Activated CD8-positive, alpha-beta memory T cell treated with anti-CD3 and anti-CD28 coated beads for 24 hours (primary cell): ENCODE measurements at places on chromosomes 7 and 10.

- no peak for DNase-seq
Observed at GRCh38 chr7:7771452-7771851, 53.0 kb upstream of the RPA3 start.

DNA sequence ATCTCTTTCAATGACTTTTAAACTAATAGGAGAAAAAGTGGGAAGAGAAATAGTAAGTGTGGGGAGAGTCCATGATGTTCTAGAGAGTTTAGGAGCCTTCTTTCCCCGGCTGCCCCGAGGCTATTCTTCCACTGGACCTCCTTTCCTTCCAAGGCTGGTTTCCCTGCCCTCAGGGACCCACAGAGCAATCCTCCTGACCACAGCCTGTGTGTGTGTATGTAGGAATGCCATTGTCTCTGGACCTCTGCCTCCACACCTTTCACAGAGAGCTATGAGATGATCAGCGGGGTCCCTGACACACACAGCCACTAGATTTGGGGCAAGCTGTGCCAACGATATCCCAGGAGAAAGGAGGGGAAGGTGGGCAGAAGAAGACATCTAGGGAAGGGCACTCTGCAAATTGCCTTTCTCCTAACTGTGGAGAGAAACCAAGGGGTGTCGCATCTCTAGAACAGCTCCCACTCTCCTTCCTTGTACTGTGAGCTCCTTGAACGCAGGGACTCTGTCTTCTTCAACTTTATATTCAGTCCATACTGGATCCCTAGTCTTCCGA lies 13.3 kb upstream of the CHCHD3 start:
- no peak for DNase-seq

DNA sequence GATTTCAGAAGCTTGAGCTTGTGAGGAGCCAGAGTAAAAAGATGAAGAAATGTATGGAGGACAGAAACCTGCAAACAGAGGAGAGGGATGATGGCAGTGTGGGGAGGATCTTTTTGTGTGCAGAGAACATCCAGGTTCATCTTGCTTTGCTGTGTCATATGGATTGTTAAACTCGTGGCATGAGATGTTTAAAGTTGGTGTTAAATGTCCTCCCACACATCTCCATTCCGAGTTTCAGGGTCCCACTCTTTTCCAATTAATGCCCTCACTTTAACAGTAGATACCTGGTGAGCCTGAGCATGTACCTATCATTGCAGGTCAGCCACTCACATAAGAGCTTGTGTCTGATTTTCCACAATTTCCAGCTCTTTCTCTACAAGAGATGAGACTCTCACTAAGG lies 147.7 kb downstream of the ST7 start:
- DNase-seq = no peak

DNA sequence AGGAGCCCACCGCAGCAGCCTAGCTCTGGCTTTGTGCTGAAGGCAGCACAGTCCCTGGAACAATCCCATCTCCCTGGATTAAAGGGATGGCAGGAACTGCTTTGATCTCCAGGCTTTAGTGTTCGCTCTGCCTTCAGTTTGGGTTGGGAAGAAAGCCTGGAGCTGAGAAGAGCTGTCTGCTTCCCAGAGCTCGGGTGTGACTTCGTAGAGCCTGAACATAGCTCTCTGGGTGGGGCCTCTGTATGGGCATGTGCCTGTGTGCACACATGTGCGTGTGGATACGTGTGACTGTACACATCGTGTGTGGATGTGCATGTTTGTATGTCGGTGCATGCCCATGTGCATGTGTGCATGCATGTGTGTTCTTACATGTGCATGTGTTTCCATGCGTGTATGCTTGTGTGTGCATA lies 8.7 kb downstream of the ADCY1 start:
- DNase-seq = no peak

GRCh38 chr10:121409466-121410104 lies 188.7 kb downstream of the FGFR2 start:
- DNase-seq = no peak

GRCh38 chr7:5682551-5683279 lies 98.7 kb downstream of the RNF216 start:
- no peak for DNase-seq

DNA sequence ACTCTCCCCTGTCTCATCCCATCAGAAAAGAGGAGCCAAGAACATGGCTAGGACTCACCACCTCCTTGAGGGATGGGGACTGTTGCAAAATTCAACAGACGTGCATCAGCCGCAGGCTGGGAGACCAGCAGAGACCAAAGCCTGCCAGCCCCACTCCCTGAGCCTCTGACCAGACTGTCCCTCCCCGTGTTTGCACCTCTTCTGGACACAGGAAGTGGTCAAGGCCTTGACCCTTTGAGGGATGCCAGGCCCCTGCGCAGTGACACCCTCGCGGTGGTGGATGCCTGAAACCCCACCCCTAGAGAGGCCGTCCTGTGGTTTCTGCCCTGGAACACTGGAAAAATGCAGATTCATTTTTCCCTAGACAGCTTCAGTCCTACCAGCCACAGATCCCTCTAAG lies 128.4 kb upstream of the TCF7L2 start:
- DNase-seq = no peak

- DNase-seq = no peak
Observed at GRCh38 chr7:6172910-6173295, 99.5 kb downstream of the CYTH3 start.

GRCh38 chr10:18583575-18584270 lies 67.7 kb downstream of the NSUN6 start:
- no peak for DNase-seq

- DNase-seq = peak; percentile 32
Observed at GRCh38 chr7:158098125-158099030, 489.2 kb downstream of the PTPRN2 start.

DNA sequence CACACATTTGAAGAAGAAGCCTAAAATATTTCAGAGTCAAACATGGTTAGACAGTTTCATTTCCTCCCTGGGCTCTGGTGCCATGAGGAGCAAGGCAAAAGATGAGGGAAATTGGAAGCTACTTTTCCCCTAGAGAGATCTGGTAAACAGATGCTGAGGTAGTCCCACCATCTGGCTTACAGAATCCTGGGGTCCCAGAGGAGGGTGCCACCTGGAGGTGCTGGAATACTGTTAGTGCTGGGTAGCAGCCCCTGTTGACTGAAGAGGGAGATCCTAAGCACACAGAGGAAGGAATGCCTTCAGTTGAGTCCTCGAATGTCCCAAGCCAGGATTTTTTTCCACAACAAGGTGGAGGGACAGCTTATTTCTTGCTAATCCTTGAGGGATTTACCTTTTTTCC lies 160.1 kb downstream of the FZD1 start:
- no peak for DNase-seq

DNA sequence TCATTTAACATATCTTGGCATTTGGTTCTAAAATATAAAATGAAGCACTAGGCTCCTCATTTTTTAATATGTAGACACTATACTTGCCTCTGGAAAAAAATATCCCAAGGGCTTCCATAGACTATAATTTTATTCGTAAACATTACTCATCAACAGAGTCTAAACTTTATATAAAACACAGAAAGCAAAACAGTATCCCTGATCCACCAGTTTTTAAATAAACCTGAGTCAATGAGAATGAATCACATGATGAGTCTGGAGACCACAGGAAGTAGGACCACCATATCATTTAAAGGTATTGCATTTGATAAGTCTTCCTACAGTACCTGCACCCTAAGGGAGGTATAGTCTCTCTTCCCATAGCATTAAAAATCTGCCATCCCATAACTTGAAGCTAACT lies 228.0 kb downstream of the DGKI start:
- no peak for DNase-seq

- no peak for DNase-seq
Observed at GRCh38 chr7:151954866-151955820, 1.1 kb upstream of the GALNTL5 start.

GRCh38 chr7:74094224-74095101 lies 10.9 kb downstream of the LIMK1 start:
- DNase-seq = peak; percentile 90

DNA sequence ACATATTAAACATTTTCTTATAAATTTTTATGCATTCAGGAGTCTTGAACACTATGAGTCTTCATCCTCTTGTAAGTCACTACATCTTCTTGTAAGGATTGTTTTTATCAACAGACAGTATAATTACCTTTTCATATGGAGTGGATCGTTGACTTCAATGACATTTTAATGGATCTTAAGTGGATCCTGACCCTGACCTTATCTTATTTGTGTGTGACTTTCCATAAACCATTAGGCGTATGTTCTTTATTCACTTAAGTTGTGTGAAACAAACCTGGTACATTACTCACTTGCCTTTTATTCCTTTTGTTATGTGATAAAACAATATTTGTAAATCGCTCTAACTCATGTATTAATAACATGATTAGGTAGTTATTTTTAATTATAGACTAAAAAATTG lies 18.5 kb upstream of the SEMA3C start:
- no peak for DNase-seq

DNA sequence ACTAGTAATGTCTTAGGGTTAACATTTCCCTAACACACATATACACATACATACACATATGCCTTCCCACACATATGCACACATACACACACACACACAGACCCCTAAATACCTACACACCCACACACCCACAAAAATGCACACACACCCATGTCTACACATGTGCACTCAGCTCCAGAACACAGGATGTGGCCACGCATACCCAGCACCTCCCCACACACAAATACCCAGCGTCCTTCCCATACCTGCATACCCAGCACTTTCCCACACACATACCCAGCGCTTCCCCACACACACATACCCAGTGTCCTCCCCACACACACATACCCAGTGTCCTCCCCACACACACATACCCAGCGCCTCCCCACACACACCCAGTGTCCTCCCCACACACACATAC lies 534.9 kb downstream of the DNAJB6 start:
- no peak for DNase-seq

DNA sequence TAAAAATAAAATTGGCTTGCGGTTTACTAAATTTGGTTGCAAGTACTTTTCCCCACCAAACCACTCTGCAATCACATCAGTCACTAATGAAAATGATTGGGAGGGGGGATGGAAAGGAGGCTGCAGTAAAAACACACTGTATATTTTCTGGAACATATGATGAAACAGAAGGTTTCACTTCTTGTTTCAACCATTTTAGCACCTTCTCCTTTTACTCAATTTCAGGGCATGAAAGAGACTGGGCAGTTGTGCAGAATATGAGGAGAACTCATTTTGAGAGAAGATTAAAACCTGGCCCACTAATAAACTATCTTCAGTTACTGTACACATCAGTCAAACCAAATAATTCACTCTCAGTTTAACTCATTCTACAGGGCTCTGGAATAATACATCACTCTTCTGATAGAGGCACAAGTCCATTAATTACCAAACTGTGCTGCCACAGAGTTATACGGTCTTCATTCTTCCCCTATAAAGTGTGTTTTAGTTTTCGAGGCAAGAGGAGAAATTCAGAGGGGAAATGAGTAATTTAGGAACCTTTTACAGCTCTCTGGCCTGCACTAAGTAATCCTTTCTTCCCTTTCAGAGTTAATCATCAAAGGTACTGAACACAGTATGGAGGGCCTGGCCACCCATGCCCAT lies 25.5 kb downstream of the JAZF1 start:
- no peak for DNase-seq

DNA sequence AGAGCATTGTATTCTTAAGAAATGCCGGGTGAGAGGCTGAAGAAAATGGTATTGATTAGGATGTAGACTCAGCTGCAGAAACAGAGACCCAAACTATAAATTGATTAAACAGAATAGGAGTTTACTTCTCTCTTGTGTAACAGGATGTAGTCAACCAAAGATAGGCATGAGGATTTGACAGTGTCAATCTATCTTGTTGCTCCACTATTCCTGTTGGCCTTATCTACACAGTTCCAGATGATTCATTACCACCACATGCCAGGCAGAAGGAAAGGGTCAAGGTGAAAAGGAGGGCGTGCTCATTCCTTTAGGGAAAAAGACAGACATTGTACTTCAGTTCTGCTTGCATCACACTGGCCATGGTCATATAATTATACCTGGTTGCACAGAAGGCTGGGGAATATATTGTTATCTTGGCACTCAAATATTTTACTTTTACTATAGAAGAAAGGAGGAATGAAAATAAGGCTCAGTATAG lies 11.9 kb upstream of the DMTF1 start:
- DNase-seq = no peak

- DNase-seq = no peak
Observed at GRCh38 chr7:87144173-87144657, 8.0 kb upstream of the DMTF1 start.

- no peak for DNase-seq
Observed at GRCh38 chr10:61125560-61126170, 181.7 kb upstream of the RHOBTB1 start.

DNA sequence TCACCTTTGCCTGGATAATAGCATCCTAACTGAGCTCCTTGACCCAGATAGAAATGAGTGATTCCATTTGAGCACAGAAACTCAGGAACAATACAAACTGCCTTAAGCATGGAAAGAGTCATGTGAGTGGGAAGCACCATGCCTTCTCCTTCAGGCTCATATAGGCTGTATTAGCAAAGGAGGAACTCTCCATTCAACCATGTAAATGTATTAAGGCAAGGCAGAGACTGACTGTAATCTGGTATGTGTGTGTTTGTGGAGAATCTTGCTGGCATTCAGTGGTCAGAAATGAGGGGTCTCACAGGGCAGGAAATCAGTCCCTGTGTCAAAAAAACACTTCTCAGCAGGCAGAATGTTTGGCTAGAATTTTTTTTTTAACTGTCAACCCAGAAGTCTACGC lies 40.2 kb downstream of the COA1 start:
- DNase-seq = no peak
